ENCODE measurements at places on chromosomes 7 and 10.
A peak's percentile ranks its signal among the peaks of the same experiment; 100 is the strongest.

- peak; percentile 77 for DNase-seq
Observed at GRCh38 chr10:71383972-71384687, 12.6 kb upstream of the CDH23 start.

GRCh38 chr7:158950914-158951635 is 94.7 kb downstream of the DYNC2I1 start:
- DNase-seq, result no peak

DNA sequence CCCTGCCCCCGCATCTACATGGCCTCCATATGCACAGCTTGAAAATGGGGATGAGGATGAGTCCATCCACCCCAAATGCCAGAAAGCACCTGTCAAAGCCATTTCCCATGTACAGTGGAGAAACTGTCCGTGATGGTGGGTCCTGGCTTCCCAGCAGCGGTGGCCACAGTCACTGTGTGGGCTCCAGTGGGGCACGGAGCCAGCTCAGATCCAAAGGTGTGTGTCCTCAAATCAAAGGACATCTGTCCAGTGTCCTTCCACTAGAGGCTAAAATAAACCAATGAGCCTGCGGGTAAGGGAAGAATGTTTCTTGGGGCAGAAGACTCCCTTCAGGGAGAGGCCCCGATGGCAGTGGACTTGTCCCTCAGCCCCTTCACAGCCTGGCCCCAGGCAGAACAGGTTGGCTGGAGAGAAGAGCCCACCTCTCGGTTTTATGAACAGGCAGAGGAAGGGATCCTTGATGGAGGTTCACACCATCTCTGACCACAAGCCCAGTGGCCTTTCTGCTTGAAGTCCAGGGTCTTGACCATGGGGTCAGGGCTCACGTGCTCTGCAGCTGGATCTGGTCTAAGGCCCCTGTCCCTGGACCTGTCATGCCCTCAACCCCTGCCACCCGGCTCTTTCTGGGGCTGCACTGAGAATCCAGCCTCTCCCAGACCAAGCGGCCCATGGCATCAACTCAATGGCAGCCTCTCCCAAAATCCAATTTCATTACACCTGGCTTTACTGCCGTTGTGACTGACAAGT is 106.9 kb downstream of the TCERG1L start:
- DNase-seq, result no peak

DNA sequence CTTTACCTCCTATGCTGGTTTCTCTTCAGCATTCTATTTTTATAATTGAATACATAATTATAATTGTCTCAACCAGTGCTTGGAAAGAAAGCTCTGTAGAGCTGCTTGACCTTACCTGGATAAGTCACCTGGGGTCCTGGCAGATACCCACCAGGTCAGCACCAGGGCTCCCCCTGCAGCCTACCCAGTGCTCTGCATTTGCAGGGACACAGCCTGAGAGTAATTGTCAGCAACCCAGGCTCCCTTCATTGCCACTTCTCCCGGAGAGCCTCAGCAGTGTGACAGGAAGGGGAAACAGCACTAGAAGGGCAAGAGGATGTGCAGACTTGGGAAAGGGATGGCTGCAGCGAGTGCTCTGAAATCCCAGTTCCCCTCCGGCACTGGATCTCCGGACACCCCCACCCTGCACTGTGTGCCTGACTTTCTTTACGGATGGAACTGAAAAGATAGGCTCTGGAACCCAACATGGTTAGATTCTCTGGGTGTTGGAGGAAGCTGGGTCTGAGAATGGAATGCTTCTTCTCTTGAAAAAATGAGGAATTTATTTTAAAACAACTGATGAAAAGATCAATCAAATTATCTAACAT is 11.4 kb upstream of the PAX4 start:
- DNase-seq, result no peak

GRCh38 chr7:148695953-148696352 is 2.8 kb upstream of the CUL1 start:
- no peak for DNase-seq

GRCh38 chr10:127928021-127928806 is 21.3 kb downstream of the PTPRE start:
- no peak for DNase-seq

DNA sequence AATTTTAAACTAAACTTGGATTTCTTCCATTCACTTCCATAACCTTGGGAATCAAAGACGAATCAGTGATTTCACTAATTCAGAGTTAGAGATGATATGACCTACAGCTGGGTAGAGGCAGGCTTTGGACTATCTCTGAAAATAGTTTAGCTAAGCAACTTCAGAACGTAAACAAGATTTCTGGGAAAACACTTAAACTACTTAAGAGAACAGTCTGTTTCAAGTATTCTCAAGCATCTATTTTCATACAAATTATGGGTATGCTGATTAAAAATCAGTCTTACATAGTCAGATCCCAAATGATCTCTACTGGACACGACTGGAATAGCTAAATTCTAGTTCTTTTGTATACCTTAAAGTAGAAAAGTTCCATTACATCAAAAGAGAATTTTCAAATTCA is 179.9 kb downstream of the PLCE1 start:
- no peak for DNase-seq

DNA sequence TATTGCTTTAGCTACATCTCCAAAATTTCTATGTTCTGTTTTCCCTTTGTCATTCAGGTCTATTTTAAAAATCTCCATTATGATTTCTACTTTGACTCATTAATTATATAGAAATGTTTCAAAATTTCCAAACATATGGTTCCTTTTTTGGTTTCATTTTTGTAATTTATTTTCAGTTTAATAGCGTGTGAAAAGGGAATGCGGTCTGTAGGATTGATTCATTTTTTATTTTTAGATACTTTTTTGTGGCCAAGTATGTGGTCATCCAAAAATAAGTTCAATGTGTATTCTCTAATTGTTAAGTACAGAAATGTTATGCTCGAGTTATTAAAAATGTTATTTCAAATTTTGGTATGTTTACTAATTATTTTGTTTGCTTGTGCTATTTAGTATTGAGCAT is 72.5 kb upstream of the ANKRD1 start:
- DNase-seq, result no peak

DNA sequence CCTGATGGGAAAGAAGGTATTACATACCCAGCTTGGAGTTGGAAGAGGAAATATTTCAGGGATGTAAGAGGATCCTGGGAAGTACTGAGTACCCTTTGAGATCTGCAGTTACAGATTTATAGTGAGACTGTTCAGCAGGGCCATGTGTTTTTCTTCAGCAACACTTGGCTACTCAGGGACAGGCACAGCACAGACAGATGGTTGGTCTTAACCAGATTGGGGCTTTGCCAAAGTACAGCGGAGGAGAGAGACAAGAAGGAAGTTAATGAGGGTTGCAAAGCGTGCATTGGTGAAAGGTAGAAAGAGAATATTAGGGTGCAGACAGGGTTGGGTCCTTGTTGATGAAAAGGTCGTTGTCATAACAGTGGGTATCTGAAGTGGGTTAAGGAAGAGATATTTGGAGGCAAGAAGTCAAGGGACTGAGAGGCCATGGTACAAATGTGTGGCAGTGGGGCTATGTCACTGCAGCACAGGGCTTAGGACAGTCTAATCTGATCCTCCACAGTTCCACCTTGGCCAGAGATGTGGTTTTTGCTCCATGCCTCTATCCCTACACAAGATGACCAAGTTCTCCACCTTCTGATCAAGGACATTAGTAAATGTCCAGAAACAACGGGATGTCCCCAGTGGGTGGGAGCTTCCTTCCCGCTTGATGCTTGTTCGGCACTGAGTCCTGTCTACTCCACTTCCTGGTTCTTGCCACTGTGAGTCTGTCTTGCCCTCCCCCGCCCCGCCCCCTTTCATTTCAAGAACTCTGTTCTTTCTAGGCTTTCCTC is 18.9 kb upstream of the DNAJC1 start:
- peak; percentile 43 for DNase-seq

DNA sequence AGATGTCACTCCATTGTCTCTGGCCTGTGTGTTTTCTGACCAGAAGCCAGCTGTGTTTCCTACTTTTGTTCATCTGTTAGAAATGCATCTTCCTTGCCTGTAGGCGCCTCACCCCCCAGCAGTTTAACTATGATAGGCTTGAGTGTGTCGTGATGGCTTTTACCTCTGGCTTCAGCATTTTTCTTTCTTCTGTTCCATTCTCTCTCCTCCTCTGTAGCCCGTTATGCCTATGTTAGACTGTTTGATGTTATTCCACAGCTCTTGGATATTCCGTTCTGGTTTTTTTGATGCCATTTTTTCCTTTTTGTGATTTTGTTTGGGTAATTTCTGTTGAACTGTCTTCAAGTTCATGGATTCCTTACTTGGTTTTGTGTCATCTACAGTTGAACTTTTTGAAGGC is 17.9 kb downstream of the MMP21 start:
- no peak for DNase-seq

- no peak for DNase-seq
Observed at GRCh38 chr10:22824984-22825383, 102.9 kb upstream of the ARMC3 start.

DNA sequence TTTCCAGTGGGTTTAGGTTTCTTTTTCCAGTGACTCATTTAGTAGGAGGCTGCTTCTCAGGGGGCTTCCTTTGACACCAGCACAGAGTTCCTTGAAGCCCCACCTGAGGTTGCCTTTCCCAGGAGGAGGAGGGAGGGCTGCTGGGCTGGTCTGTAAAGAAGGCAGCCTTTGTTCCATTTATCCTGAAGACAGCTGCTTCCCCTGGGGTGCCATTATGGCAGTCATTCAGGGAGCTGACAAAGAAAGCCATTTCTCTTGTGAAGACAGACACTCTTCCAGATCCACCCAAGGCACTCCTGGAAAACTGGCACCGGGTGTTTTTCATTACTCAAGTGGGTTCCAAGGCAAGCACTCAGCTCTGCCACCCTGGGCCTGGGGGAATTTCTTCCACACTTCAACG is 54.0 kb downstream of the MTURN start:
- DNase-seq, result no peak

DNA sequence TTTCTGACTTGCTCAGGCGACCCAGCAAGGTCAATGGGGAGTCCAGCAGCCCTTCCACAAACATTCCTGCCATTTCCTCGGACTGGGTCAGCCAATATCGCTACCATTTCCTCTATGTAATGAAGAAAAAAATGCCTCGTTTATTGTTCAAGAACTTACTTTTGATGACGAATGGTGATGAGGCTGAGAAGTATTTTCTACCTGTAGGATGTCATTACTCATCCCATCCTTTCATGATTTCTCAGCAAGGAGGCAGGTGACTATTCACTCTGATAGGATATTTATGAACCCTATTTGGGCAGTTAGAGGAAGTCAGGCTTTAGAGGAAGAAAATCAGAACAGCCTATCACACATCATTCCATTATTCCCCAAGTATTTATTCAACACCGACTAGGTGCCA is 178.6 kb downstream of the FANK1 start:
- no peak for DNase-seq

DNA sequence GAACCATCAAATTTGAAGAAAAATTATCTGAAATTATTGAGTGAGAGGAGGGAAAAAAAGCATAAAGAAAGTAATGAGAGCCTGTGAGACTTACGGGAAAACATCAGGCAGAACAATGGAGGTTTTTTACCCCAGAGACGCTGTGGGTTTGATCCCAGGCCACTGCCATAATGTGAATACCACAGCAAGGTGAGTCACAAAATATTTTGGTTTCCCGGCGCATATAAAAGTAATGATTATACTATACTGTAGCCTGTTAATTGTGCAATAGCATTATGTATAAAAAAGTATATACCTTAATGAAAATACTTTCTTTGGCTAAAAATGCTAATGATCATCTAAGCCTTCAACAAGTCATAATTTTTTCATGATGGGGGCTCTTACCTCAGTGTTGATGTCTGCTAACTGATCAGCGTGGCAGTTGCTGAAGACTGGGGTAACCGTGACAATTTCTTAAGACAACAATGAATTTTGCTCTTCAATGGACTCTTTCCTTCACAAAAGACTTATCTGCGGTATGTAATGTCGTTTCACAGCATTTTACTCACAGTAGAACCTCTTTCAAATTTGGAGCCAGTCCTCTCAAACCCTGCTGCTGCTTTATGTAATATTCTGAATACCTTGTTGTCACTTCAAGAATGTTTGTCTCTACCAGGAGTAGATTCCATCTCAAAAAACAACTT is 97.0 kb upstream of the FAM20C start:
- DNase-seq, result no peak

DNA sequence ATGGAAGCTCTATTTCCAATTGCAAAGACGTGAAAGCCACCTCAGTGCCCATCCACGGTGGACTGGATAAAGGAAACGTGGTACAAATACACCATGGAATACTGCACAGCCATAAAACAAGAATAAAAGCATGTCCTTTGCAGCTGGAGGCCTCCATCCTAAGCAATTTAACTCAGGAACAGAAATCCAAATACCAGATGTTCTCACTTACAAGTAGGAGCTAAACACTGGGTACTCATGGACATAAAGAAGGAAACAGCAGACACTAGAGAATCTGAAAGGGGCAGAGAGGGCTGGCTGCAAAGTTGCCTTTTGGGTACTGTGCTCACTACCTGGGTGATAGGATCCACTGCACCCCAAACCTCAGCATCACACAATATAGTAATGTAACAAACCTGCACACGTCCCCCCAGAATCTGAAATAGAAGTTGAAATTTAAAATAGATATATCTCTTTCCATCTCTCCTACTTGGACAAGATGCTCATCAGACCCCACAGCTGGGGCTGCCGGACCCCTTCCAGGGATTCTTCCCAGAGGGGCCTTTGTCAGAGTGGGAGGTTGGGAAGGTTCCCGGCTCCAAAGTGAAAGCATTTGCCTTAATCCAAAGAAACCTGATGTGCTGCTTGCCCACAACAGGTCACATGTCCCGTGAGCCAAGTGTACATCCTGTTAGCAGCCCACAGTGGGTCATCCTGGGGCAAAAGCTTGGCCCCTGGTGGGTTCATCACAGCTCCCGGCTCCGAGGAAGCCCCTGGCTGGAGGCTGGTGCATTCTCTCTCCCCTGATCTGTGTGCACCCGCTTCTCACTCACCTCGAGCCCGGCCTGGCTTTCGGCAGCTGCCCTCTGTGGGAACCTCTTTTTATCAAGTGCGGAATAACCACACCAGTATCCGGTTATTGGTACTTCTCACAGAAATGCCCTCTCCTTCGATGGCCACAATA is 172.3 kb upstream of the PPP2R2D start:
- no peak for DNase-seq

- no peak for DNase-seq
Observed at GRCh38 chr7:140079121-140079536, 16.4 kb upstream of the PARP12 start.

- DNase-seq, result no peak
Observed at GRCh38 chr7:630539-630938, 96.0 kb upstream of the DNAAF5 start.

- no peak for DNase-seq
Observed at GRCh38 chr7:92259610-92260247, 14.0 kb downstream of the ANKIB1 start.

- DNase-seq, result peak; percentile 22
Observed at GRCh38 chr10:99560277-99561126, 27.8 kb downstream of the NKX2-3 start.

GRCh38 chr10:126153711-126154628 is 234.3 kb downstream of the ADAM12 start:
- DNase-seq, result no peak

DNA sequence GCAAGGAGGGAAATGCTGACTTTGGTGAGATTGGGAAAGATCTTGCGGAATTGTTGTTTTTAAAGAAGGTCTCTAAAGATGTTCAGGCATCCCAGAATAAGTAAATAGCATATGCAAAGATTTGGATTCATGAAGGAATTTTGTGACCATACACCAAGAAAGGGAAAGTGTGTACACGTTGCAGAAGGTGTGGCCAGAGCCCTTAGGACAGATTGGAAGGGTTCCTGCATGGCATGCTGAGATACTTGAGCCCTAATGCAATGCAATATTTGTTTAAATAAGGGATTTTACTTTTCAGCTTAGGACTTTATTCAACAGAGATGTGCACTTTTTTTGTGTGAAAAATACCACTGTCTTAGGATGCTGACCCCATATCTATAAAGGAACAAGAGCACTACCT is 219.5 kb upstream of the INHBA start:
- no peak for DNase-seq
